ENCODE measurements at places on chromosomes 12 and 14.
A peak's percentile ranks its signal among the peaks of the same experiment; 100 is the strongest.

DNA sequence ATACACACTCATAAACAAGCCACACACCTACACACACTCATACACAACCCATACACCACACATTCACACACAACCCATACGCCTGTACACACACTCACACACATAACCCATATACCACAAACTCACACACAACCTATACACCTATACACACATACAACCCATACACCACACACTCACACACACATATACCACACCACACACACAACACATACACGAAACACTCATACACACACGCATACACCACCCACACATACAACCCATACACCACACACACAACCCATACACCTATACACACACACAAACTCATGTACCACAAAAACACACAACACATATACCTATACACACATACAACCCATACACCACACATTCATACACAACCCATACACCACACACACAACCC, 164.3 kb downstream of the TMEM121 start:
- DNase-seq: no peak

GRCh38 chr12:62802984-62803383, 132.0 kb downstream of the PPM1H start:
- DNase-seq: no peak

GRCh38 chr14:102235275-102235897, 69.6 kb downstream of the MOK start:
- peak; percentile 51 for DNase-seq

DNA sequence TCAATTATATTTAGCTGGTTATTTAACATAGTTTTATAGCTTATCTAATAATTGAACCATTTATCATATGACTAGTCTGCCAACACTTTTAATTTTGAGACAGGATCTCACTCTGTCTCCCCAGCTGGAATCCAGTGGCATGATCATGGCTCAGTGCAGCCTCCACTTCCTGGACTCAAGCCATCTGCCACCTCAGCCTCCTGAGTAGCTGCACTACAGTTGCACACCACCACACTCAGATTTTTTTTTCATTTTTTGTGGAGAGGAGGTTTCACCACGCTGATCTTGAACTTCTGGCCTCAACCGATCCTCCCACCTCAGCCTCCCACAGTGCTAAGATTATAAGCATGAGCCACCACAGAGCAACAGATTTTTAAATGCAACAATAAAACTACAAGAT, 151.4 kb upstream of the MDGA2 start:
- DNase-seq: no peak

All from NT2/D1 (cell line).